Anterior cingulate cortex (tissue), 58 donors: ENCODE measurements at places on chromosomes 13 and 19.

DNA sequence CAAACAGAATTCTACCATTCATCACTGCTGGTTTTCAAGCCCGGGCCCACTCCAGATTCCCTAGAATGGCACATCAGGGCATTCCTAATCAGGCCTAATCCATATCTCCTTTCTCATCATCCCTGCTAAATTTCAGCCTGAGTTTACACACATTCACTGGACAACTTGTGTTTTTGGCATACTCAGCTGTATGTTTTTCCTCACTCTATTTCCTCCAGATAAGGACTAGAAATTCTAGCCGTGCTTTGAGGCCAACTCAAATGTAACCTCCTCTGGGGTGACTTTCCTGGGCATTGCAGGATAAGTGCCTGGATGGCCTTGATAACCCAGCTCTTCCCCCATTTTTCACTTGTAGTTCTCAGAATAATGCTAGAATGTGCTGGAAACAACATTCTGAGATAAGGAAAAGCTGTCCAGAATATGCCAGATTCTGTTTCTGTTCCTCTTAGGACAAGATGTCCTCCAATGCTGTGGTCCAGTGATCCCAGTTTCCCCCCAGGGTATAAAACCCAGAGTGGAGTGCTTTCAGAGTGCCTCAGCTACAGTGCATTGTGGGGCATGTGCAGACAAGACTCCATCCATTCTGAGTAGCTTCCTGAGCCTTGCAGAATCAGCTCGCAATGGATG is 66.9 kb upstream of the CLDN10 start:
- no peak for DNase-seq

DNA sequence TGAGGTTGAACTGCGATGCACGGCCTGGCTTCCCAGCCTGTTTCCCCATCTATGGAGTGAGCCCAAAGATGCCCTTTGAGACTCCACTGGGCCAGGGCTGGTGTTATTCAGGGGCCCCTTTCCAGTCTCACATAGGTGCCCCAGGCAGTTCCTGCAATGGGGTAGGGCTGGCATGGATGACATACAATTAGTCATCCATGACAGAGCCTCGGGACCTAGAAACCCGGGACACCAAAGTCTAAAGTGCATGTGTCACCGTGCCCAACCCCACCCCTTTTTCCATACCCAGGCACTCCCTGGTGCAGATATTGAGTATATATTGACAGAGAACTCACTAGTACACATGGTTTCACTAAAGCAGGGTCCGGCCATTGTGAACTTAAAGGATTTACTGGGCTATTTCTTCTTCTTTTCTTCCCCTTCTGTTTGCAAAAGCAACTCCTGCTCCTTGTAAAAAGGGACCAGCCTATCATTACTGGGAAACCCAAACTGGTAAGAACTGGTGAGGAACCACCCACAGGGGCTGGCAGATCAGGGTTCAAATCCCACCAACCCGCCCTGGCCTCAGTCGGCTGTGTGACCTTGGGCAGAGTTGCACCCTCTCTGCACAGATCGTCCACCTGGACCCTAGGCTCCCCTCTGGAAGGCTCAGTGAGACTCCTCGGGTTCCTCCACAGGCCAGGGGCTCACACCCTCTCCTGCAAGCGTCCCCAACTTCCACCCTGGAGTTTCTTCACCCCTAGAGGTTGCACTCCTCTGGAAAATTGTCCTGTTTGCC is 2.7 kb downstream of the B3GNT3 start:
- no peak for DNase-seq

DNA sequence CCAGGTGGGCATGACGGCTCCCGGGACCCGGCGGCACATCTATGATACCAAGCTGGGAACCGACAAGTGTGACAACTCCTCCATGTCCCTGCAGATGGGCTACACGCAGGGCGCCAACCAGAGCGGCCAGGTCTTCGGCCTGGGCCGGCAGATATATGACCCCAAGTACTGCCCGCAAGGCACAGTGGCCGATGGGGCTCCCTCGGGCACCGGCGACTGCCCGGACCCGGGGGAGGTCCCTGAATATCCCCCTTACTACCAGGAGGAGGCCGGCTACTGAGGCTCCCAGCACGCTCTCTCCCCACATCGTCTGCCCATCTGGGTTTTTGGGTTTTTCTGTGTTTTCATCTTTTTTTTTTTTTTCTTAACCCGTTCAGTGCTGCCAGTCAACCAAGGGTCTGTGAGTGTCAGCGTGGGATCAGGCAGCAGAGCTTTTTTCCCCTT is 2.3 kb upstream of the ABCA7 start:
- DNase-seq: no peak

- DNase-seq: no peak
Measured at GRCh38 chr13:101394605-101395004, 21.7 kb downstream of the NALCN start.

GRCh38 chr19:47036097-47036651 is 12.2 kb downstream of the TMEM160 start:
- DNase-seq: no peak

- no peak for DNase-seq
Measured at GRCh38 chr19:10874024-10874423, 2.7 kb downstream of the CARM1 start.

GRCh38 chr13:46953941-46954340 is 57.1 kb upstream of the HTR2A start:
- DNase-seq: no peak

DNA sequence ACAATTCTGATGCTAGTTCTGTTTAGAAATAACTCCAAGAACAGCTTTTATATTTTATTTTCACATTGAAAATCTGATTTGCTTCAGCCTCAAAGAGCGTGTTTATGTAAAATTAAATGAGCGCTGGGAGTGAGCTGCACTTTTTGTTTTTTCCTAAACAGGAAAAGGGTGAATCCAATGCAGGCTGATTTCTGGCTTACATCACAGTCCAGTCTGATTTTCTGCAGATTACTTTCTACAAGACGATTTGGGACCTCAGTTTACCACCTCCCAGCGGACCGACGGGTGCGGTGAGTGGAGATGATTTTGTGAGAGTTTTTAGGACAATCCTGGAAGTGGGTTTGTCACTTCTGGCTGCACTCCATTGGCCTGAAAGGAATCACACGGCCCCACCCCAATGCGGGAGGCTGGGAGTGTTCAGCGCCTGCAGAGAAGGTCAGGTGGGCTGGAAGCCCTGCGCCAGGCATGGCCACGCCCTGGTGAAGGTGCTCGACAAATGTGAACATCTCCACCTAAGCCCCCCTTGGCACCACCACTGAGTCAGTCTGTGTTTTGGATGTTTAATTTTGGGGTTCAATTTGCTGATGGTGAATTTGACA is 90.1 kb downstream of the ANKRD10 start:
- DNase-seq: no peak

GRCh38 chr19:31937983-31938382 is 407.4 kb upstream of the ZNF507 start:
- no peak for DNase-seq
